ENCODE measurements at places on chromosomes 5 and 9.

DNA sequence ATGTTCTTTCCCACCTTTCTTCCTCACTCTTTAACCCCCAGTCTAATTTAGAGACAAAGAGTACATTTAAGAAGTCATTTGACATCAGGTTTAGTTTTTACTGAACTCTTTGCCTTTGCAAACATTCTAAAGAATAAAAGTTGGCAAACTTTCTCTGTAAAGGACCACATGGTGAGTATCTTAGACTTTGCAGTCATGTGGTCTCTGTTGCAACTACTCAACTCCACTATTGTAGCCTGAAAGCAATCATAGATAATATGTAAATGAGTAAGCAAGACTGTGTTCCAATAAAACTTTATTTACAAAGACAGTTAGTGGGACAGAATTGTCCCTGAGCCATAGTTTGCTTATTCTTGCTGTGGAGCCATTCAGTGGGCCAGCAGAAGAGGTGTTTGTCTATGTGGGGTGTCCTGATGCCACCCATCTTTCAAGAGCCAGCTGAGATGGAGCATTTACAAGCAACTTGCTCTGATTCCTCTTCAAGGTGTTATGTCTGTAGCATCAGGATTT lies 25.4 kb downstream of the ABLIM3 start:
- DNase-seq = no peak

DNA sequence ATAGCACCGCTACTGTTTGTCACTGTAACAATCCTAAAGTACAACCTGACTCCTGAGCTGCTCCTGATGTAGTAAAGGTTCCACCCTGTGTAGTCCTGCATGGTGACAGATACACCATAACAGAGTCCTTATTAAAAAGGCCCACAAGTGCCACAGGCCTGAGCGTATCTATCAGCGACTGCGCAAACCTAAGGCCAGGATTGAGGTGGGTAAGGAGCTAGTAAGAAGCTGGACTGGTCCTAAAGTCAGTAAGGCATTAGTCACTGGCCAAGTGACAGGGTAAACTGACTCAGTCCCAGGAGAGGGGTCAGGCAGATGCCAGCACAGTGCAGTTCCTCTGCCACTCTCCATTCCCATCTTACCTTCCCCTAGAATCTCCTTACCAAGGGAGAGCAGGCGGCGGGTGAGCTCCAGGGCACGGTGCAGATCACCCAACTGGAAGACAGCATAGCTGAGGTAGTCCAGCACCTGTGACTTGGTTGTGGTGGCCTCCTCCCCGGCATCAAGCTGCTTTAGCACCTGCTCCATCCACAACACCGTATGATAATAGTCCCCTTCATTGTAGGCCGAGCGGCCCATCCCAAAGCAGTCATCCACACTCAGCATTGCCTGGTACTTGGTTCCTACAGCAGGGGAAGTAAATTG lies 17.6 kb downstream of the P4HA2 start:
- DNase-seq = no peak

- DNase-seq = no peak
Observed at GRCh38 chr9:119861842-119862241, 492.6 kb upstream of the BRINP1 start.

DNA sequence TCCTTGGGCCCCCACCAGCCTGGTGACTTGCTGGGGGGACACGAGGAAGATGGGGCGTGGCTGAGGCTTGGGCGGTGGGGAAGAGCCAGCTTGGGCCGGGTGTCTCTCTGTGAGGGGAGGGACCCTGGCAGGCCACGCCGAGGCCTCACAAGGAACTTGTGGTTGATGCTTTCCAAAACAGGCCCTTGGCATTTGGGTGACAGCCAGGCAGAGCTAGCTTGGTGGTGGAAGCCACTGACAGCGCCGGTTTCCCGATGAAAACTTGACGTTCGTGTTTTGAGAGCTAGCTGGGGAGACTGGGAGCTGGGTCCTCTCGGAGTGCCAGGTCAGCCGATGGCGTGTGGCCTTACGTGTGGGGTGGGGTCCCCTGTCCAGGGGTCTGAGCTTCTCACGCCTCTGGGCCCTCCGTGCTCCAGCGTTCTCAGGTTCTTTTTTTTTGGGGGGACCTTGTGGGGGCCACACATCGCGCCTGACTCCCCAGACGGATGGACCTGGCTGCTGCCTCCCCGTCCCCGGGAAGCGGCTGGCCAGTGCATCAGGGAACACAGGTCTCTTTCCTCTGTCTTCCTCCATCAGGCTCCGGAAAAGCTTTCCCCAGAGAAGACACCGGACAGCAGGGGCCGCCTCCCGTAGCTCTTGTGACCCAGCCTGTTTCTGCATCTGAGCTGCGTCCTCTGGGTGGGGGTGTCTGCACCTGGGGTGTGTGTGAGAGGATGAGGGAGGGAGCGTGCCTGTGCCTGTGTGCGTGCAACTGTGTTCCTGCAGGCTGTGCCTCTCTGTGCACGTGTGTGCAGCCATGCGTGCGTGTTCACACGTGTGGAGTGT lies 129.3 kb upstream of the LPCAT1 start:
- DNase-seq = peak; percentile 47

- DNase-seq = no peak
Observed at GRCh38 chr9:32348106-32348695, 36.2 kb upstream of the ACO1 start.

GRCh38 chr5:89117124-89117644 lies 234.2 kb upstream of the MEF2C start:
- DNase-seq = no peak

- DNase-seq = no peak
Observed at GRCh38 chr5:4020400-4020799, 424.8 kb downstream of the IRX1 start.

DNA sequence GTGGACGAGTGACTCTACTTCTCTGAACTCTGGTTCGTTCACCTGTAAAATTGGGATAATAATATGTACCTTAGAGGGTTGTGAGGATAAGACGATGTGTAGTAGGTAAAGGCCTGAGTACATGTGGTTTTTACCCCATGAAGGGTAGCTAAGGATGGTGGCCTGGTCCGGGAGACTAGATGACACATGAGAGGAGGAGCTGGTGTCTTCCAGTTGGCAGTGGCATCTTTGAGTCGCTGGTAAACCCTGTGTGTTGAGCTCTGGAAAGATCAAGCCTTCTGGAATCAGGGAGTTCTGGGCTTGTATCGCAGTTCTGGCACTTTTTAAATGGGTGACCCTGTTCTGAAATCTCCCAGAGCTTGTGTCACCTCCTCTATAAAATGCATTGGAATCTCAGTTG lies 166.4 kb upstream of the ZNF618 start:
- DNase-seq = no peak

- DNase-seq = no peak
Observed at GRCh38 chr5:115541611-115542010, 3.0 kb downstream of the FEM1C start.

DNA sequence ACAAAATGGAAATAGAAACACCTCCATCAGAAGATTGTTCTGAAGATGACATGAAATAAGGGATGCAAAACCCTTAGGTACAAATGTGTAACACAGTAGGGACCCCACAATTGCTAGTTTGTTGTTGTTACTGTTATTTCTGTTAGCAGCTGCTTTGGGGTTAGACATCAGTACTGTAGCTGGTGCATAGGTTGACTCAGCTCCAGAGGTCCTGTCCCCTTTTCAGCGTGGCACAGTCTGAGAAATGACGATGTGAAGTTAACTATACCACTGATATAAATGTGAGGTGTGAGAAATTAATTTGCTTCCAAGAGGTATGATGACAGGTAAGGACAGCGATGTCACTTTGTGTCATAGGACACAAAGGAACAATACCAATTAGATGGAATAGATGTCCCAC lies 384.6 kb upstream of the KLF4 start:
- DNase-seq = no peak

DNA sequence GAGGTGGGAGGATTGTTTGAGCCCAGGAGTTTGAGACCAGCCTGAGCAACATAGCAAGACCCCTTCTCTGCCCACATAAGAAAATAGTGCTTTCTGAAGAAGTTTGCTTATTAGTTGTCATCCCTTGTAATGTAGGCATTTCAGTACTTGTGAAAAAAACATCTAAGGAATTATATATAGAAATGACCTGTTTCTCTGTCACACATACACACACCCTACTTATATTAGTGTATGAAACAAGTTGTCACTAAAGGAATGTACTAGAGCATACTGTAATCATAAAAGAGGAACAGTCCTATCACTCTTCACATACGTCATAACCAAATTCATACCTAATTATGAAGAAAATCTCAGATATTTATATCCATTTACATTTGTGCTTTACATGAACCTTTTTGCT lies 122.0 kb downstream of the NIPBL start:
- no peak for DNase-seq

GRCh38 chr5:137636830-137637714 lies 98.8 kb downstream of the KLHL3 start:
- DNase-seq = no peak

- DNase-seq = no peak
Observed at GRCh38 chr5:172441262-172441751, 13.0 kb downstream of the SH3PXD2B start.

GRCh38 chr5:52017567-52017966 lies 634.3 kb downstream of the ISL1 start:
- DNase-seq = no peak

- DNase-seq = no peak
Observed at GRCh38 chr9:5375790-5376477, 36.3 kb upstream of the RLN1 start.

DNA sequence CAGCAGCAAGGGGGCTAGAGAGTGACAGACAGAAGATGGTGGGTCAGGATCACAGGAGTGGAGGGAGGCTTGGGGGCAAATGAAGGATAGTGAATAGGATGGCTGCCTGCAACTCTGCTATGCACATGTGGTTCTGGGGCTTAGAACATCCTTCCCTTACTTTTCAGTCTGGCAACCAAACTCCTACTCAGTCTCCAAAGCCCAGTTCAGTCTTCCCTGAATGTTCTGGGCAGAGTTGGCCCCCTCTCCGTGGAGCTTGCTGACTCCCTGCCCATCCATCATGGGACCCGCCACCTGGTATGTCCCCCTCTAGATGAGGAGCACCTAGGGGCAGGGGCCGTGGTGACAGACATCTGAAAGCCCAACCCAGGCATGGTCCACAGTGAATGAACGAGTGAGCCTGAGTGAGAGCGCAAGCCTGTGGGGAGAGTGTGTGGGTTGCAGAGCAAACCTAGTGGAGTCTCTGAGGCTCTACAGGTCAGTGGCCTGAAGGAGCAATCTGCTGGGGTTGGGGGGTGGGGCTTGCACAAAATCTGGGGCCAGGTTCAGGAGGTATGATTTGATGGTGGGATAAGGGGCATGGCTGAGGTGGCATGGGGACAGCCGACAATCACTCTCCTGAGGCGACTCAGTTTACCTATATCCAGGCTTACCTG lies 180.6 kb downstream of the FGF18 start:
- DNase-seq = no peak

DNA sequence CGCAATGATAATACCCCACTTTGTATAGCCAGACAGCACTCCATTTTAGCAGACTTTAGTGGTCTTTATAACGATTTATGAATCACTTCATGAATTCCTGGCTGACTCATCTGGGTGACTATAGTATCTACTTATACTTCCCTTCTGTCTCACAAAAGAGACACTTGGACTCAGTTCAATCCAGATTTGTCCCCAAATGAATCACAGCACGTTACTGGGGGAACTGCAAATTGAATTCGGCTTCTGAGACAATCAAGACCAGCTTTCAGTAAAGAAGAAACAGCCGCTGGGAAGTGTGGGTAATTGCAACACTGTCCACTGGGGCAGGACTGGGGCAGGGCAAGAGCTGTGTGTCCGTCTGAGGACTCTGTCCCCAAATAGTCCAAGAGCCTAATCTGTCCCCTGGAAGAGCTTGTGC lies 337.3 kb upstream of the RFX3 start:
- peak; percentile 9 for DNase-seq

DNA sequence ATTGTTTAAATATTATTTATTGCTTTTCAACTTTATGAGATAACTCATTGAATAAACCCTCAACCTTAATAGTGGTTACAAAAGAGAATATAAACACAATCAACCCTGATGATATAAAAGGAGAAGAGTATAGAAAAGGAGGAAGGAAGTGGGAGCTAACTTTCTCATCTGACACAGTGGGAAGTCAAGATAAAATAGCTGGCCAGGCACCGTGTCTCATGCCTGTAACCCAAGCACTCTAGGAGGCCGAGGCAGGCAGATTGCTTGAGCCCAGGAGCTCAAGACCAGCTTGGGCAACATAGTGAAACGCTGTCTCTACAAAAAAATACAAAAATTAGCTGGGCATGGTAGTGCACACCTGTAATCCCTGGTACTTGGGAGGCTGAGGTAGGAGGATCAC lies 93.5 kb downstream of the PPP2R2B start:
- no peak for DNase-seq

GRCh38 chr5:38680094-38680825 lies 123.8 kb upstream of the LIFR start:
- no peak for DNase-seq

DNA sequence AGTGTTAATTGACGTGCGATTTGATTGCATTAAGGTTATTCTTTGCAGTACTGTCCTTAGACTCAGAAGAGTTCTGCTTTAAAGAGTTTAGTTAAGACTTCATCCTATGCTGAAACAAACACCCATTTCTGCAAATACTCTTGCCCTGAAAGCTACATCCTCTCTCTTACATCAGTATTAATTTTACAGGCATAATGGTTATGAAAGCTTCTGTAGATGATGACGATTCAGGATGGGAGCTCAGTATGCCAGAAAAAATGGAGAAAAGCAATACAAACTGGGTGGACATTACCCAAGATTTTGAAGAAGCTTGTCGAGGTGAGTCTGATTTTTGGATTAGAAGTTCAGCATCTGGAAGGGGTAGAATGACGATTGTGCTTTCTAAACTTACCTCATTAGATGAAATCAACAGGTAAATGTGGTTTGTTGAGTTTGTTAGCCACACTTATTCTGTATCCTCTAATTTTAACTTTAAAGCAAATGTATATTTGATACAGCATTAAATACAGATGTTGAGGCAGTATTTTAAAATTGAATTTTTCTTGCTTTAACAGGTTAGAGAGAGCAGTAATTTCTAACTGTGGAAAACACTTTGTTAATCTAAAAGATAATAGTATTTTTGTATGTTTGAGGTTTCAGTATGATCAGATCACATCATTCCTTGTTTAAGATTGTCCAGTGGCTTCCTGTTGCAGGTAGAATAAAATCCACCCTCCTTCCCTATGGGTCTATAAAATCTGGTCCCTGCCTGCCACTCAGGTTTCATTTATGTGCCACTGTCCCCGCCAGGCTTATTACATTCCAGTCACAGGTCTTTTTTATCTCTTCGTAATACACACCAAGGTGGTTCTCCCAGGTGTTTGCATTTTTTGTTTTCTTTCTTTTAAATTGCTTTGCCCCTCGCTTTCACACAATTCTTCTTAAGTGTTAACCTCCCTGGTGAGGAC lies 1.3 kb downstream of the NAA35 start:
- DNase-seq = no peak
